HFF-Myc (cell line): ENCODE measurements at places on chromosomes 4 and X.
A peak's percentile ranks its signal among the peaks of the same experiment; 100 is the strongest.

DNA sequence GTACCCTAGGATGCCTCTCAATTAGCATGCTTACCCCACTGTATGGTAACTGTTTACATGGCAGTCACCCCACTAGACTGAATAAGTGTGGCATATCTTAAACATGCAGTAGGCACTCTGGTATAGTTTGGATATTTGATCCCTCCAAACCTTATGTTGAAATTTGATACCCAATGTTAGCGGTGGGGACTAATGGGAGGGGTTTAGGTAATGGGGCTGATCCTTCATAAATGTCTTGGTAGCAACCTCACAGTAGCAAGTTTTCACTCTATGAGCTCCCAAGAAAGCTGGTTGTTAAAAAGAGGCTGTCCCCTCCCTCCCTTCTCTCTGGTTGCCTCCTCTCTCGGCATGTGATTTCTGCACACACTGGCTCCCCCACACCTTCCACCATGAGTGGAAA, 10.1 kb downstream of the TMEM150C start:
- DNase-seq = no peak

DNA sequence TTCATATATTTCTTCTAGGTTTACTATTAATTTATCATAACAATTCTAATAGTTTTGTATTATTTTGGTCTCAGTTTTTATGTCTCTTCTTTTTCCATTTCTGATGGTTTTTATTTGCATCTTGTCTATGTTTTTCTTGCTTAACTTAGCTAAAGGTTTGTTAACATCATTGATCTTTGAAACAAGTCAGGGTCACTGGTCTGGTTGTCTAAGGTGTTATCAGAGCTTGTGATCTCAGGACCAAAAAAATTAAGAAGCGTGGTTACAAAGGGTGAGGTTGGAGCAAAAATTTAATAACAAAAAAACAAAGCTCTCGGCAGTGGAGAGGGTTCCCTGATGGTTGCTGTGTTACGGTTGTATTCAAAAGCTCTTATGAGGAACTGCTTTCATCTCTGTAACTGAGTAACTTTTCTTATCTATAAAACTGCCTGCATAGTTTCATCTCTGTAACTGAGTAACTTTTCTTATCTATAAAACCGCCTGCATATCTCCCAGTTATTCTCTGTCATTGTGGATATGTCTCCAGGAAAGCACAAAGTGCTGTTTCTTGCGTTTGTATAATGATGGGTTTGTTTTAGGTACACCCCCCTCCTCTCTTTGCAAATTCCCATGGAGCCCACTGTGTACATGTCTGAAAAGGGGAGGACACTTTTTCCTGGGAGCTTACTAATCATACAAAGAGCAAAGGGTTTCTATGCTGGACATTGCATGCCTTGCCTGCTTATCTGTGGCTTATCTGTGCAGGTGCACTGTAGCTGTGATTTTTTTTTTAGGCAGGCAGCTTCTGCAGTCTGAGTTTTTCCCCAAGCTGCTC, 62.4 kb upstream of the UGT2B15 start:
- DNase-seq = no peak

- DNase-seq = peak; percentile 20
These were observed 47.5 kb downstream of the PKD2 start for GRCh38 chr4:88054901-88055300.

- no peak for DNase-seq
These were observed 1145.6 kb upstream of the DIAPH2 start for GRCh38 chrX:95539041-95539440.

DNA sequence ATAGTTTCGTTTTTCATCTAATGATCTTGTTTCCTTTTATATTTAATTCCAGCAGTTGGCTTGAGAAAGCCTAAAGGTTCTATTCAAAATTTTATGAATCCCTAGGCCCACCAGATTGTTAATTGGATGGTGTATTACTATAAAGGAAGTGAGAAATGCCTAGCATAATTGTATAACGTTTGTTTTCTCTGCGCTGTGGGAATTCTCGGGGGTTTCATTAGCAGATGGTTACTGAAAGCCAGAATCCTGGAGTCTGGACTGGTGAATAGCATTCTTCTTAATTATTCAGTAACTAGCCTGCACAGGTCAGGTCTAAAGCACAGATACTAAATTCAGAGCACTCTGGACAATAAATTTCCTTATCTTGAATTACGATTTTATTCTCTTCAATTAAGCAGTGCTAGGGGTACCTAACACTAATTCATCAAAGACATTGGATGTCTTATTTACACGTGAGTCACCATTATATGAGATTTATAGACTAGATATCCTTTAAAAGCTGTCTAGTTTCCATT, 459.4 kb downstream of the DTHD1 start:
- no peak for DNase-seq

GRCh38 chr4:39415678-39416283, 9.1 kb downstream of the KLB start:
- no peak for DNase-seq

DNA sequence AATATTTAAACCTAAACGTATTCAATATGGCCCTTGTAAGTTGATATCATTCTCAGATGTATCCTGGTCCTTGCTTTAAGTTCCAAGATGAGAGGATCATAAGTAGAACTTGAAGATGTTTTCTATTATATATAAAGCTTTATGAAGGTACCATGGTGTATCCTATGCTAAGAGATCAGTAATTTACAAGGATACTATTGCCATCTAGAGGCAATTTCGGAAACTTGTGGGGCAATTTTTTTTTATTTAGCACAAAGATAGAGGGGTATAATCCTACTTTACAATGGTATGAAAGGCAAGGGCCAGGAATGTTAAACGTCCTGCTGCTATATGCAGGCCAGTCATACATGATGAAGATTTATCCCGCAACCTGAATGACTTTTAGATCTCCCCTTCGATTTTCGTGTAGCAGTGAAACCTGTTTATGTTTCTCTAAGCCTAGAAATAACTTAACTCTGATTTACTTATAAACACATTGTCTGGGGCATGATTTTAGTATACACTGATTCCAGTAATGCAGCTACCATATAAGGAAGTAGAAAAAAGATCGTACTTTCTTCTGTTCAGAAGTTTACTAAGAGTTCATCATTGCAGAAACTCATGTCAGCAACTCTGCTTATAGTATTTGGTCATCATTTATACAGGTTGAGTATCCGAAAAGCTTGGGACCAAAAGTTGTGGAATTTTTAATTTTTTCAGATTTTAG, 2.6 kb downstream of the SLC25A31 start:
- peak; percentile 32 for DNase-seq

DNA sequence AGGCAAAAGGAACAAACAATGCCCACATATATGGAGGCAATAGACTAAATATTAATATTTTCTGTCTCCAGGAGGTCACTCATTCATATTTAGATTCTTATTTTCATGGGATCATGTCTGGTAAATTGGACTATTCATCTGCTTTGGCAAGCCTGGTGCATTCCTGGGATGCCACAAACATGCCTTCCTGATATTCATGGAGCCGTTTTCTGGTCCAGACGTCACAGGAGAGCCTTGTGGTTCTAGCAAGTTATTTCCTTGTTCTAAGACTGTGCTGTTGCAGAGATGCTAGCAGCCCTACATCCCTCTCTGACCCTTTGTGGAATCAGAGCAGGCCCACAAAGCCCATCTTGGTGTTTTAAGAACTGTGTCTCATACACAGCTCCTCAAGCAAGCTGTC, 16.1 kb upstream of the EXOSC9 start:
- DNase-seq = no peak

- DNase-seq = no peak
These were observed 37.8 kb upstream of the EXOC1L start for GRCh38 chr4:55781812-55782211.

DNA sequence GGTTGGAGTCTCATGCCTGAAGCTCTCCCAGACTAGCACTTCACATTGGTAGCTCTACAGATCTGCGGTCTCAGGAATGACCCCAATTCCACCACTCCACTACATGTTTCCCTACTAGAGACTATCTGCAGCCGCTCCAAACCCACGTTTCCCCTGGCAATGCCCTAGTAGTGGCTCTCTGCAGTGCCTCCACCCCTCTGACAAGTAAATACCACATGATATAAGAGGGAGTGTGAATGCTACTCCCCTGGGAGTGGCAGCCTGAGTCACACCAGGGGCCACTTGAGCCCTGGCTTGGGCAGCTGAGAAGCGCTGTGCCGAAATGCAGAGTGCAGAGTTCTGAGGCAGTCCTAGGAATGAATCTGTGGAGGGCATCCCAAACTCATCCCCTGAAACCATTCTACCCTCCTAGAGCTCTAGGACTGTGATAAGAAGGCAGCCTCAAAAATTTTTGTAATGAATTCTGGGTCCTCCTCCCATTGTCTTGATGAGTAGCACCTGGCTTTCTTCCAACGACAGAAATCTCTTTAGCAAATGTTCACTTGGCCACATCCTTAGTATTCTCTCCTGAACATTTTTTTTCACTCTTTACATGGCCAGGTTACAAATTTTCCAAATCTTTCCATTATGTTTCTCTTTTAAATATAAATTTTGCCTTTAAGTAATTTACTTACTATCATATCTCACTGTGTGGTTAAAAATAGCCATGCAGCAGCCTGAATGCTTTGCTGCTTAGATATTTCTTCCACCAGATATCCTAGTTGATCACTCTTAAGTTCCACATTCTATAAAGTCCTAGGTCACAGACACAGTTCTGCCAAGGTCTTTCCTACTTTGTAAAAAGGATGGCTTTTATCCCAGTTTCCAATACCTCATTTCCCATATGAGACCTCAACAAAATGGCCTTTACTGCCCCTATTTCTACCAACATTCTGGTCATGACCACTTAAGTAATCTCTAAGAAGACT, 160.2 kb upstream of the CPEB2 start:
- no peak for DNase-seq
